Body of pancreas (tissue), 4 donors: ENCODE measurements at places on chromosomes 13 and 19. TPM values are rescaled to one million over a fixed set of nuclear protein-coding genes. Genes with fewer than 3 reads are reported as not detected.

DNA sequence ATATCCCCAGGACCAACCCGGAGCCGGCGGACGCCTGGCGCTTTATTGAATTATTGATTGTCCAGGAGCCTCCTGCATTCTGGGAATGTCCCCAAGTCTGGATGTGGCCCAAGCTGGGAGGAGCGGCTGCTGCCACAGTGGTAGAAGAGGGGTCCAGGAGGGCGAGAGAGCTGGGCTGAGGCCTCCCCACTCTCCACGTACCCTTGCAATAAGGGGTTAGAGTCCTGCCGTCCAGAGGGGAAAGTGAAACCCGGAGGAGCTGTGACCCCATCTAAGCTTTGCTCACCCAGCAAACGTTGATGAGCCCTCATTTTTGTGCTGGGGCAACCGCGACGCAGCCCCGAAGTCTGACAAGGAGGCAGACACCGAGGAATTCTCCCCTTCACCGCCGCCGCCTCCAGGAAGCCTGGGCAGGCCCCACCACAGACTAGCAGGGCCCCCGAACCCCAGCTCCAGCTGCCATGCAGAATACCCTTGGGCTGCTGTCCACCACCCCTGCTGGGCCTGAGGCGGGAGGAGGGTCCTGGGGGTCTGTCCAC lies 1.4 kb upstream of the C2CD4C start:
- peak; percentile 50 for DNase-seq

- DNase-seq, result no peak
These were observed 4.2 kb downstream of the TRAPPC6A start for GRCh38 chr19:45173816-45174215.

DNA sequence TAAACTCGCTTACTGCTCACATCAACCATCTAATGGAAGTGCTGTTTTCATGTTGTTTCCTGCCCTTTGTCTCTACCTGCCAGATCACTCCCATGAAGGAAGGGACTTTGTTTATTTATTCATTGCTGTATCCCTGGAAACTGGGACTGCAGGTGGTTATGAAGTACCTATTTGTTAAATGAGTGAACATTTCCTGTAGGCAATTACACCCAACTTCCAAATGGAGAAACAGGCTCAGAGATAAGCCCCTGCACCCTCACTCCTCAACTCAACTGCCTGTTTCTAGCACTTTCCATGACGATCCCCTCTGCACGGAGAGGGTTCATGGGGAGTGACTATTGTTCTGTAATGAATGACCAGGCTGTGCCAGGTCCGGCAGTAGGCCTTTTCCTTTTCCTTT lies 1.9 kb upstream of the SELENOW start:
- DNase-seq, result no peak

DNA sequence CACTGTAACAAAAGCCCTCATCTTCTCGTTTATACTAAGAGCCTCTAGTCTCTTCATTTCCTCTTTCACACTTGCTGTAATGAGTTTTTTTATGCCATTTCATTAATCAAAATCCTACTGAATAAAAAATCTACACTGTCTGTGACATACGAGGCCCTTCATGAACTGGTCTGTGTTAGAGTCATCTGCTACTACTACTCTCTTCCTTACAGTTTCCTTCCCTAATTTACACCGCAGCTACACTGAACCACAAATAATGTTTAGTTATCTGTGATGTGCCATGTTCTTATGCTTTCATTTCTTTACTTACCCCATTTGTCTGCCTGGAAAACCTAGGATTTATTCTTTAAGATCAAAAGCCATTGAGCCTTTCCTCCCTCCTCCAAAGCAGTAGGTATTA lies 16.0 kb downstream of the UFM1 start:
- DNase-seq, result no peak

DNA sequence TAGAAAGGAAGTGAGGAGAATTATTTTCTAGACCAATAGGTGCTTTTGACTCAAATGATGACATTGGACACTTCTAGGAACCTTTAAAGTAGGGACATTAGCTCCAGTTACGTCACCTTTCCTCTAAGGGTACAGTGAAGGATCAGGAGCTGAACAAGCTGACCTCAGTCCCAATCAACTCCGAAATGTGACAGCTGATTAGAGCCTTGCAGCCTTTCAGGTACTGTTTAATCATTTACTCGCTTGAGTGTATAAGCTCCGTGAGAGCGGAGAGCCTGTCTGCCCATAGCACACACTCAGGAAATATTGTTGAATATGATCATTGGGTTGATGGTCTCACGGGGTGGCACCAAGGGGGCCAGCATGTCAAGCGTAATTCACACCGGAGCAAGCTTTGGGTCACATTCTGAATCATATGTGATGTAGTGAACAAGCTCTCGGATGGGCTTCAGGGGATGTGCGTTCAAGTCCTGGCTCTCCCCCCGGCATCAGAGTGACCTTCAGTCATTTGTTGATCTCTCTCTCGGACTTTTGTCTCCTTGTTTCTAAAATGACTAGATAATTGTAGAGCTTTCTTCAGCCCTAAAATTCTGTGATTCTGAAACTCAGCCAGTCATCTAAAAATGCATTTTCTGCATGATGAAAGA lies 141.9 kb downstream of the ZIC5 start:
- DNase-seq, result peak; percentile 8

- no peak for DNase-seq
These were observed 628.8 kb downstream of the SLITRK6 start for GRCh38 chr13:85170372-85170771.

DNA sequence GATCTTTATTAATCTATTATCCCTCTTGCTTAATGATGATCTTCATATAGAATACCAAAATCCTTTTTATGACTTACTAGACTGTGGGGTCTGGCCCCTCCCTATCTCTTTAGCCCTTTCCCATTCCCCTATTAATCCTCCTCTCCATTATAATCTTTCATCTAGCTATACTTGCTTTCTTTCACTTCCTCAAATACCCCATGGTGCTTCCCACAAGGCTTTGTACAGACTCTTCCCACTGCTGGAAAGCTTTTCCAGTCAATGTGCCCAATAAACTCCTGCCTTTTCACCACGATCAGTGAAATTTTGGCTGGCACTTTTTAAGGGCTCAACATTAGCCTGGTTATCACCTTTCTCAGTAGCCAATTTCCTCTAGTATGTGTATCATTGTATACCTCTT lies 3.2 kb upstream of the EBPL start:
- no peak for DNase-seq

DNA sequence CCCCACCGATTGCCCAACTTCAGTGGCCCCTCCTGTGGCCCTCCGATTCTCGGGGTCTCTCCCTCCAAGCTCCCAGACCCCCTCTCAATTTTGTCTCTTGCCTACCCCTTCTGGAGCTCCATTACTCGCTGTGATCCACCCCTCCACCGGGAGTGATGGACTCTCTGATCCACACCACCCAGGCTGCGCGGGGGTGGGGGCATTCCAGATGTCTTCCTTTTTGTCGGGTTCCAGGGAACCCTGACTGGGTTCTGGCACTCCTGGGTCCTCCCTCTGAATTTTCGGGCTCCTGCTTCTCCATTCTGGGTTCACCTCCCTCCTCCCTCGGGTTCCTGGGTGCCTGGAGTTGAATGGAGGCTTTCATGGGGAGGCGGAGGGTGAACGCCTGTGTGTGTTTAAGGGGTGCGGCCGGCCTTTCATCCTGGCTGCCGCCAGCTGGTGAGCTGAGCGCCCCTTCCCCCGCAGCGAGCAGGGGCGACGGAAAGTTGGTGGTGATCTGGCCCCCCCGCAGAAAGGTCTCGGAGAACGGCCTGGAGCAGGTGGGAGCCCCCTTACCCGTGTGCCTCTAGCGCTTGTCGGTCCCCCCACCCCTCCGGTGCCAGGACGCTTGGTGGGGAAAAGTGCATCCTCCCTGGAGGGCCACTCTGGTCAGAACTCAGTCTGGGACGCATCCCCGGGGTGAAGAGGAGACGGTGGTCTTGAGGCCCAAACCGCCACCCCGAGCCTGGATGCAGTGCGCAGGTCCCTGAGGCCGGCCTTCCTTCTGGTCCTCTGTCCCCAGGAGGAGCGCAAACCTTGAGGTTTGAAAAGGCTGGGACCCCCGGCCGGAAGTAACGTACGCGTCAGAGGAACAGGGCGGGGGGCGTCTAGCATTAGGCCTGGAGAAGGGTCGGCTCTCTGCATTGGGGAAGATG lies 1.6 kb downstream of the MISP3 start:
- DNase-seq, result no peak

DNA sequence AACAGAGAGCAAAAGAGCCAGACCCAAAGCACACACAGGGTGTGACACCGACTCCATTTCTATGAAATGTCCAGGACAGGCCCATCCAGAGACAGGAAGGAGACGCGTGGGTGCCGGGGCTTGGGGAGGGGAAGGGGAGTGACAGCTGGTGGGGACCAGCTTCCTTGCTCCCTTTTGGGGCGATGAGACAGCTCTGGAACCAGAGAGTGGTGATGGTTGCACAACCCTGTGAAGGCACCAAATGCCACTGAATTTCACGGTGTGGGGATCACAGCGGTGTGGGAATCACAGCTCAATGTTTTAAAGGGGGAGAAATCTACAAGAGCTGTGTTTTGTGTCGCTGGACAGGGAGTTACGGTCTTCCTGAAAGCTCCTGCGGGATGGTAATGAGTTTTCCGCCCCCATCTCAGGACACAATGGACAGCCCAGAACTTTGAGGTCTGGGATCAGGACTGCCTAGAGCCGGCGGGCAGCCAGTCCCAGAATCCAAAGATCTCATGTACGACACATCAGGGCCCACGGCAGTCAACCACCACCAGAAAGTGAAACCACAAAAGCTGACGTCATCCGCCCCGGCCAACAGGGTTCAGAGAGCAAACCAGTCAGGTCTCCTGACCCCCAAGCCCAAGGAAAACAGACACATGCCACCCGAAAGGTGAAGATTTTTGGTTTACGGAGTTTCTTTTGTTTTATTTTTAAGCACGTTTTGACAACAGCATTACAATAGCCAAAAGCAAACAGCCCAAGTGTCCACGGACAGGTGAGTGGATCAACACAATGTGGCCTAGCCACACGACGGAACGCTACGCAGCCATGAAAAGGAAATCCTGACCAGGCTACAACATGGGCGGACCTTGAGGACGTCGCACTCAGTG lies 7.3 kb downstream of the SGTA start:
- peak; percentile 30 for DNase-seq

DNA sequence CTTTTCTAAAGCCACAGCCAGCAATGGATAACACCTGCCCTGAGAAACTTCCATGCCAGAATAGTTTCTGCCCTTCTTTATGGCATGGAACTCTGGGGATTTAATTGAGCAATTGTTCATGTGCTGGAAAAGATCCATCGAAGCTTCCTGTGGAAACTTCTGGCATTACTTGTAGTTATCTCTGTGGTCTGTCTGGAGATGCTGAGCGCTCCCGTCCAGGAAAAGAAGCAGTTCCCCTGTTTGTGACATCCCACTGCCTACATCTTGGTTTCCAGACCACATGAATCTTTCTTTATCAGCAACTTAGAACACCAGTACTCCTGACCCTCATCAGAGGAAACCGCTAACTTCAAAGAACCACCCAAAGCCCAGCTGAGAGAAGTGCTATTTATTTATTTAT lies 24.6 kb downstream of the FLT1 start:
- DNase-seq, result no peak

DNA sequence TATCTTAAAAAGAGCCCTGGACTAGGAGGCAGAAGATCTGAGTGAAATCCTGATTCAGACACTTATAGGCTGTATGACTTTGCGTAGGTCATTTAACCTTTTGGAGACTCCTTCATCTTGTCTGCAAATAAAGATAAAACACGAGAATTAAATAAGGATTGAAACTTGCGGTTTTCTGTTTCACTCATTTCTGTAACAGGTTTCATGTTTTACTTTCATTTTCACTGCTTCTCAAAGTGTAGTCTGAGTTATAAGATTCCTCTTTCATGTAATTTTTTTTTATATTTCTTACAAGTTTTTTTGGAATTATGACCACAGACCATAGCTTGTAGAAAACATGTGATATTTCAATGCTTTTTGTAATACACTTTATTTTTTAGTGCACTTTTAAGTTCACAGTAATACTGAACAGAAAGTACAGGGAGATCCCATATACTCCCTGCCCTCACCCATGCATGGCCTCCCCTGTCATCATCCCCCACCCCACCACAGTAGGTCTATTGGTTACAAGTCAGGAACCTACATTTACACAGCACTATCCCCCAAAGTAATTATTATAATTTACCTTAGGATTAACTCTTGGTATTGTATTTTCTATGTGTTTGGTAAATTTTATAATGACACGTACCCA lies 174.6 kb downstream of the ITGBL1 start:
- no peak for DNase-seq

GRCh38 chr13:33353210-33353609 lies 67.7 kb upstream of the STARD13 start:
- DNase-seq, result peak; percentile 32

DNA sequence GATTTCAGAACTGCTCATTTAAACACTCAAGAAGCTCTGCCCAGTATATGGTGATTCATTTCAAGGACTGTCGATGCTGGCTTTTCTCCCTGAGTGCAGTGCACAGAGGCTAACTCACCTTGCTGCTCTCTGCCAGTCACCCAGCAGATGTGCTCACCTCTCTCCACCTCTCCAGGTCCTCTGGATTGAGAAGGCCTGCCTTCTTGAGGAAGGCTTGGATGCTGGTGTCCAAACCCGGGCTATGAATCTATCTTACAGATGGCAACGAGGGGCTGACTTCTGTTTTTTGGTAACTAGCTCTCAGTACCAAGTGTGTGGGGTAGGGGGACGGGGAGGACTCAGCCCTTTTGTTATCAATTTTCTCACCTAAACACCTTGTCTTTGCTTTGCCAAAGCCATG lies 47.6 kb downstream of the TEX29 start:
- DNase-seq, result no peak

- no peak for DNase-seq
These were observed 40.0 kb upstream of the GJB6 start for GRCh38 chr13:20272104-20272503.

GRCh38 chr19:19096641-19097627 lies 33.1 kb downstream of the SLC25A42 start:
- no peak for DNase-seq

DNA sequence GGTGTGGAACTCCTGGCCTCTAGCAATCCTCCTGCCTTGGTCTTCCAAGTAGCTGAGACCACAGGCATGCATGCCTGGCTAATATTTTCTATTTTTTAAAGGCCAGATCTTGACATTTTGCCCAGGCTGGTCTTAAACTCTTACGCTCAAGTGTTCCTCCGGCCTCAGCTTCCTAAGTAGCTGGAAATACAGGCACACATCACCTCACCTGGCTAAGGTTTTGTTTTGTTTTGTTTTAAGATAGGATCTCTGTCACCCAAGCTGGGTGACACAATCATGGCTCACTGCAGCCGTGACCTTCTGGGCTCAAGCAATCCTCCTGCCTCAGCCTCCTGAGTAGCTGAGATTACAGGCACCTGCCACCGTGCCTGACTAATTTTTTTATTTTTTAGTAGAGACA lies 5.5 kb upstream of the RLN3 start:
- no peak for DNase-seq

DNA sequence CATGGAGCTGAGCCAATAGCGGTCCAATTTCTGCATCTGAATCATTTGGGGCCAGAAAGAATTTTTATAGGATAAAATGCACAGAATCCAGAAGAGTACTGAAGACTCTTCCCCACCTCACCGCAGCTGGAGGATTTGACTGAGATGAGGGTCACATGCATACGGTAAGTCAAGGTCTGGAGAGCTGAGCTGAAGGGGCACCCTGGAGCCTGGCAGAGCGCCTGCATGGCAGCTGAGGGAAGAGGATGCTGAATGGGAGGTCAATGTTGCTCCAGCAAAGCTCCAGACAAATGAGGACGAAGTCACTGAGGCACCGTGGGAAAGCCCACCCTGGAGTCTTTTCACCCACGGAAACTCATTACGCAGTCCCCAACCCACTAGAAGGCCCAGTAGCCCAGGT lies 43.4 kb upstream of the ATP12A start:
- DNase-seq, result no peak

Gene ISOC2
- total RNA-seq, result 75.8 TPM

Gene WBP4
- total RNA-seq, result 5.3 TPM

Gene SOX21
- total RNA-seq, result not detected

Gene ODAD3
- not detected for total RNA-seq

Gene NCR1
- total RNA-seq, result not detected

Gene RGS9BP
- total RNA-seq, result not detected
